Activated T-cell treated with anti-CD3 and anti-CD28 coated beads, Interleukin-2, amount 50 U/mL, for 24 hours (primary cell): ENCODE measurements at places on chromosomes 13 and 19.

- DNase-seq: no peak
Measured at GRCh38 chr19:21587117-21587461, 81.7 kb downstream of the ZNF429 start.

DNA sequence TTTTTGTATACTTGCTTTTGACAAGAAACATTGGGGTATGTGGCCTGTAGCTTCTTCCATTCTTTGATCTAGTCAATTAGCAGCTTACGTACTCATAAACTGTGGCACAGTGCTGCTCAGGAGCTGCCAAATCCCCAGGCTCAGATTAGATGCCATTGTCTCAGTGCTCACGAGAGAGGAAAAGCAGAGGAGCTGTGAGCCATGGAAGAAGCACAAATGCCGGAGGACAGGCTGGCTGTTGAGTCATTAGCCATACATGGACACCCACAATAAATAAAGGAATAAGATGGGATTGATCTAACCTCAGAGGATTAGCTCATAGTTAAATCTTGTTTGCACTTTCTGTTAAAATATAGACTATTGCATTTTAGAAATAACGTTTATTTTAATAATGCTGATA is 121.7 kb downstream of the POSTN start:
- DNase-seq: no peak

GRCh38 chr13:103250071-103250470 is 183.9 kb upstream of the SLC10A2 start:
- no peak for DNase-seq

DNA sequence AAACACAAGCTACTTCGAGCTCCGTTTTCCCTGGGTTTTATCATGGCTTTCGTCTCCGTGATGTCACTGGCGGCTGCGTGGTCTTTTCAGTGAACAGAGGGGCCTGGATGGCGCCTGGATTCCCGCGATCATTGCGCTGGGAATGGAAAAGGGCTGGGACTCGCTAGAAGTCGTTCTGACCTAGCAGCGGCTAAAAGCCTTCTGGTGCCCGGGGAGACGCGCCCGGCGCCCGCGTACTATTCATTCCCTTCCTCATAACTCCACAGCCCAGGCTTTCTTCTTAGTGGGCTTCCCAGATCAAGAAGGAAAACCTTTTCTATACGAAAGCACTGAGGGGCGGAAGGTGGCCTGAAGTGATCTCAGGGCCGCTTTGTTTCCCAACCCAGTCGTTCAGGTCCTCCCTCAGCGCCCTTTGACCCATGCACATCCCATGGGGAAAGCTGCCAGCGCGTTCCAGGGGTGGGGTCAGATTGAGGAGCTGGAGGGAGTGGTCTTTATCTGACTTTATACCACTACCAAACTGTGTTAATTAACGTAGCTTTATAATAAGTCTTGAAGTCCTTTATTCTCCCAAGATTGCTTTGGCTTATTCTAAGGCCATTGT is 96.6 kb downstream of the ELF1 start:
- DNase-seq: no peak

DNA sequence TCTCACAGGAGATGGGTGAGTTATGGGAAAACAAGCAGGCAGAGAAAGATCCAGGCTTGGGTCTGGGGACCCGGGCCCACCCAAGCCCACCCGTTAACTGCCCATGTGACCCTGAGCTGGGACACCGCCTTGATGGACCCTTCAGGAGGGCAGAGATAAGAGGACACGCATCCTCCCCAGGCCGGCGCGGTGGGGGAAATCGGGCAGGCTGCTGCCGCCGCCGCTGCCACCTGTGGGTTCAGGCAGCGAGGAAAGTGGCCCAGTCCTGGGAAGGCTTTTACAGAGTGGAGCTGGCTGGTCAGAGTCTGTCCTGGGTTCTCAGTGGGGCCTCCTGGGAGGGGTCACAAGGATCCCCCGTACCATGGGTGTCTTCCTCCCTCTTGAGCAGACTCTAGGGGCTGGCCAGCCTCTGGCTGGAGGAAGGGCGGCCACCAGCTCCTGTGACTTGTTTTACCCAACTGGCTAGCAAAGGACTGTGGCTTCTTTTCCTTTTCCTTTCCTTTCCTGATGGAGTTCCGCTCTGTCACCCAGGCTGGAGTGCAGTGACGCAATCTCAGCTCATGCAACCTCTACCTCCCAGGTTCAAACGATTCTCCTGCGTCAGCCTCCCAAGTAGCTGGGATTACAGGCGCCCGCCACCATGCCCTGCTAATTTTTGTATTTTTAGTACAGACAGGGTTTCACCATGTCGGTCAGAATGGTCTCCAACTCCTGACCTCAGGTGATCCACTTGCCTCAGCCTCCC is 155.4 kb downstream of the KDM4B start:
- no peak for DNase-seq
